ENCODE measurements at places on chromosomes 7 and 10. TPM values are rescaled to one million over a fixed set of nuclear protein-coding genes. Genes with fewer than 3 reads are reported as not detected.

GRCh38 chr7:134014935-134015334, 112.2 kb upstream of the LRGUK start:
- ATAC-seq, result no peak

DNA sequence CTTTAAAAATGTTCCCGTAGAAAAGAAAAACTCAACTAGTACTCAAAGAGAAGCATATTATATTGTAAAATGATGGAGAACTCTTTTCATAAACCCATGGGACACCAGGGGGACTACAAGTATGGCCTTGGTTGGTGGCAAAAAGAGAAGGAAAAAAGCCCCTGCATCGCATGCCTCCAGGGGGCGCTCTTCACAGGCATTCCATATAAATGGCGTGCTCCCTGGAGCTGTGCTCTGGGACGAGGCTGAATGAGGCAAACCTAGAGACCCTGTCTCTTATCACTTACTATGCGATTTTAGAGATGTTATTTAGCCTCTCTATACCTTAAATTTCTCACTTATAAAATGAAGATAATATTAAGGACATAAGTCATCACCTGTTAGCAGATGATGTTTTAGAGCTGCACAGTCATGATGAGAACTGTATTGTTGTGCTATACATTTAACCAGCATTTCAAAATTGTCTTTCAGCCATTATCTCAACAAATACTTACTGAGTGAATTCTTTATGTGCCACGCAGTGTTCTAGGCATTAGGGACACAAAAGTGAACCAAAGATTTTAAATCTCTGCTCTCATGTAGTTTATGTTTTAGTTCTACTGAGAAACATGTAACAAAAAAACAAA, 105.8 kb downstream of the ARHGAP21 start:
- ATAC-seq, result peak; percentile 61

Gene ADGRA1
- not detected for total RNA-seq

- ATAC-seq, result no peak
These were observed 120.0 kb upstream of the PRKCQ start for GRCh38 chr10:6700066-6700465.

Gene HMX3
- total RNA-seq, result not detected

DNA sequence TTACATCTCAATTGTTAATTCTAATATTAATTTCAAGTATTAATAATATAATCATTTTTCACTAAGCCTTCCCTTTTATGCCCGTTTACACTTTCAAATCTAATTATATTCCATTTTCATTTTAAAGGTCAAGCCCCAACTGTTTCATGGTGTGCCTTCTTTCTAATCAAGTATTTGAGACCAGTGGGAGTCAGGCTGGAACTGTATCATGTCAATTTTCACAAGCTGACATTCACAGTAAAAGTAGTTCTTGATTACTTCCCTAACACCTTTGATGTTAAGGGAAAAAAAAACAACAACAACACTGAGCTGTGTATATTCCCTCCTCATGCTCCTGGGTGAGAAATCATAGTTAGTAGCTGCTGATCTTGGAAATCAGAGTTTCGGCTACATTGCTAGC, 38.1 kb downstream of the SFTPD start:
- no peak for ATAC-seq

GRCh38 chr10:35194906-35195305, 68.3 kb downstream of the CREM start:
- no peak for ATAC-seq

Gene ANXA8L1
- total RNA-seq, result 0.27 TPM

- no peak for ATAC-seq
These were observed 82.8 kb upstream of the CPXM2 start for GRCh38 chr10:123974406-123974805.

Gene ETV1
- 10.3 TPM for total RNA-seq

GRCh38 chr10:109961174-109962001, 38.1 kb upstream of the XPNPEP1 start:
- ATAC-seq, result no peak

DNA sequence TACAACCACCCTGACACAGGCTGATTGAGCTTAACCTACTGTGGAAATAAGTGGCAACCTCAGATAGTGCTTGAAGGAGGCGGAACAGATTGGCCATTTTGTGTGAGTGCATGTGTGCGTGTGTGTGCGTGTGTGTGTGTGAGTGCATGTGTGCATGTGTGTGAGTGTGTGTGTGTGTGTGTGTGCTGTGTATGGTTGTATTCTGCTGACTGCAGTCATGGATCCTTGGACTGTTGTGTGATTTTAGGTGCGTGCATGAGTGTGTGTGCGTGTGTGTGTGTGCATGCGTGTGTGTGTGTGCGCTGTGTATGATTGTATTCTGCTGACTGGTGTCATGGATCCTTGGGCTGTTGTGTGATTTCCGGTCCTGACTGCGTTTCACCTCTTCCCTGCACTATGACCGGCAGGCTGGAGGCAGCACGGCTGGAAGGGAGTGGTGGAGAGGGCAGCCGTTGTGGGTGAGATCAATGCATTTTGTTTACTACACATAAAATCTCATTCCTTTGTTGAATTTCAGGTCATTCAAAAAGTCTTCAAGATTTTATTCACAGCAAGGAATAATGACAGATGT, 6.3 kb downstream of the IQCE start:
- ATAC-seq, result no peak

- ATAC-seq, result no peak
These were observed 41.9 kb downstream of the NKX6-2 start for GRCh38 chr10:132743925-132744490.

Gene SP8
- total RNA-seq, result not detected

Gene STAG3
- 0.47 TPM for total RNA-seq

Gene WIPF3
- 5.9 TPM for total RNA-seq

Gene CYP3A4
- total RNA-seq, result not detected

DNA sequence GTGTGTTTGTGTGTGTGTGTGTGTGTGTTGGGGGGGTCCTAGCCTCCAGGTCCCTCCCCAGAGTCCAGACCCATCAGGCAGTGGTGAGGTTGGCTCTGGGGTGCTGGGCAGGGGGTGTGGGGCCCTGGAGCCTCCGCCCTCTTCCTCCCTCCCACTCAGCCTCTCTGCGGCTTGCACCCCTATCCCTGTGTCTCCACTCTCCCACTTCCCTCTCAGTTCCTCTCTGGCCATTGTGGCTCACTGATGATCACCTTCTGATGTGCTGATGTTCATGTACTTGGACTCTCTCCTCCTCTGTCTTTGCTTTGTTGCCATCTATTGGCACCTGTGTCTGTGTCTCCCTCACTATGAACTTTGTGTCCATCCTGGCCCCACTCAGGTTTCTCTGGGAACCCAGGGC, 298.7 kb downstream of the ZEB1 start:
- no peak for ATAC-seq

All from gastroesophageal sphincter (tissue), 4 donors.